Neural crest cell (in vitro differentiated cells): ENCODE measurements at places on chromosomes 7 and 10. TPM values are rescaled to one million over a fixed set of nuclear protein-coding genes. Genes with fewer than 3 reads are reported as not detected.

- H3K4me3 ChIP-seq, result peak overlapping the region; percentile 95
- peaks cover 5% of the 10 kb centered on the region for H3K27me3 ChIP-seq
- H3K27ac ChIP-seq, result peak overlapping the region; percentile 82
- DNase-seq, result no peak
- H3K36me3 ChIP-seq, result peaks cover under 1% of the 10 kb centered on the region
- peaks cover 70% of the 10 kb centered on the region for H3K4me1 ChIP-seq
These were observed 1.7 kb downstream of the SH3PXD2A start for GRCh38 chr10:103853428-103854264.

The HOXA7 gene
- total RNA-seq, result 7.1 and 8.8 TPM in 2 replicates

The CYP26C1 gene
- 0.30 and 0.37 TPM in 2 replicates for total RNA-seq

The FANK1 gene
- total RNA-seq, result 2.4 and 5.0 TPM in 2 replicates

DNA sequence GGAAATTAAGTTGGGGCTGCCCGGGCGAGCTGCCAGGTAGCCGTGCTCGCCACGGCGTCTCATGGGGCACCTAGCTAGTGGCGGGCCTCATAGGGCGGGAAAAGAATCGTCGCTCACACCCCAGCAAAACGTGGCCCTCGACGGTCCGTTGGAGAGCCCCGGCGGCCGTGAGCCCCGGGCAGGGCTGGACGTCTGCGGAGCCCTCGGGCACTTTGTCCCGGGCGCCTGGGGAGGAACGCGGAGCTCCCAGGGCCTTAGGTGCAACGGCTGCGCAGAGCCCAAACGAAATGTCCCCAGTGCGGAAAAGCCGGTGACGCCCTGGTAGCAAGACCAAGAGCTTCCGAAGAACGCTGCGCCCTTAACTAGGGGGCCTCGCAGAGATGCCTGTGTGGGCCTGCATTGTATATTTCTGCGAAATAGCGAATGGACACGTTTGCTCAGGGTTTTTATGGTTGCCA lies 866 bp upstream of the SFMBT2 start:
- peak overlapping the region; percentile 98 for H3K4me3 ChIP-seq
- peaks cover 95% of the 10 kb centered on the region for H3K27me3 ChIP-seq
- DNase-seq, result no peak
- H3K27ac ChIP-seq, result no peak overlapping the region
- peaks cover 41% of the 10 kb centered on the region for H3K4me1 ChIP-seq
- peaks cover 3% of the 10 kb centered on the region for H3K36me3 ChIP-seq

- no peaks in the 10 kb centered on the region for H3K27me3 ChIP-seq
- peaks cover 4% of the 10 kb centered on the region for H3K4me1 ChIP-seq
- DNase-seq, result no peak
- H3K36me3 ChIP-seq, result no peaks in the 10 kb centered on the region
- no peak overlapping the region for H3K27ac ChIP-seq
These were observed 249.5 kb downstream of the LRRTM3 start for GRCh38 chr10:67175354-67175753.

- H3K27ac ChIP-seq, result no peak overlapping the region
- no peak overlapping the region for H3K4me3 ChIP-seq
- H3K27me3 ChIP-seq, result no peaks in the 10 kb centered on the region
- H3K4me1 ChIP-seq, result no peaks in the 10 kb centered on the region
- H3K36me3 ChIP-seq, result no peaks in the 10 kb centered on the region
These were observed 54.6 kb upstream of the NRG3 start for GRCh38 chr10:81820418-81820817.

The TLX1 gene
- total RNA-seq, result 0.16 and 0.33 TPM in 2 replicates

The ERLIN1 gene
- 35.8 and 36.6 TPM in 2 replicates for total RNA-seq

DNA sequence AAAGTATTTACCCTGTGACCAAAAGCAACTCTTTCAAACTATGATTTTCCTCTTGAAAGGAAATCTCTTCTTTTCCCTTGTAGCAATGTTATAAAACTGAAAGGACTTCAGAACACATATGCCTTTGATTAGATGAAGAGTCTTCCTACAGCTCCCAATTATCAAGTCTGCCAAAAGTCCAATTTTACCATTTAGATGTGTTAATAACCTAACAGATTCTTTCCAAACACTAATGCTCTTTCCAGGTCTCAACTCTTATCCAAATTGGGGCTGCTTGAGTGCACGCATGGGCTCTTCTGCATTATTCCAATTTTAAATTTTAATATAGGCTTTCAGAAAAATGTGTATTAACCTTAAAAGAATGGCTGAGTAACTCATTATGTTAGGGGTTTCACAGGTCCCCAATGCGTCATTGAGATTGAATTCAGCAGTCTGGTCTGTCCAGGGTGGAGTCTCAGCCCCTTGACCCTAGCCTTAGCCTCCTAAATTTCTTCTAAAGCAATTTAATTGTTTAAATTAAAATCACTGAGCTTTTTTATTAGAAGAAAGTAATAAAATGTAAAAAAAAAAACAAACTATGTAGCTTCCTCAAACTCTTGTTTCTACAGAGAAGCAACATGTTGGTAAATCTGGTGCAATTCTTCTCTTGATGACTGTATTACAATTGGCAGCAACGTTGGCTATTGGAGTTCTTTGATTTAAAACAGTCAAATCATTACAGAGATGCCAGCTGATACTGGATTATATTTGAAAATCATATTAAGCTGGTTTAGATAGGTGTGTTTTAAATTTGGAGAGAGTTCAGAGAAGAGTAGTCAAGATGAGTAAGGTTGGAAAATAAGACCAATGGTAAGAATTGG lies 170.4 kb downstream of the DKK1 start:
- H3K27ac ChIP-seq, result no peak overlapping the region
- H3K27me3 ChIP-seq, result peaks cover 3% of the 10 kb centered on the region
- no peaks in the 10 kb centered on the region for H3K4me1 ChIP-seq
- no peak overlapping the region for H3K4me3 ChIP-seq

- H3K27me3 ChIP-seq, result peaks cover 19% of the 10 kb centered on the region
- H3K4me1 ChIP-seq, result no peaks in the 10 kb centered on the region
- H3K4me3 ChIP-seq, result no peak overlapping the region
- H3K27ac ChIP-seq, result no peak overlapping the region
These were observed 28.6 kb upstream of the SLC16A12 start for GRCh38 chr10:89563861-89564478.

The FAM25C gene
- not detected in 2 replicates for total RNA-seq

GRCh38 chr7:137196648-137197047 lies 146.9 kb downstream of the PTN start:
- H3K36me3 ChIP-seq, result no peaks in the 10 kb centered on the region
- H3K27me3 ChIP-seq, result no peaks in the 10 kb centered on the region
- H3K4me3 ChIP-seq, result no peak overlapping the region
- no peaks in the 10 kb centered on the region for H3K4me1 ChIP-seq
- H3K27ac ChIP-seq, result peak overlapping the region; percentile 54

DNA sequence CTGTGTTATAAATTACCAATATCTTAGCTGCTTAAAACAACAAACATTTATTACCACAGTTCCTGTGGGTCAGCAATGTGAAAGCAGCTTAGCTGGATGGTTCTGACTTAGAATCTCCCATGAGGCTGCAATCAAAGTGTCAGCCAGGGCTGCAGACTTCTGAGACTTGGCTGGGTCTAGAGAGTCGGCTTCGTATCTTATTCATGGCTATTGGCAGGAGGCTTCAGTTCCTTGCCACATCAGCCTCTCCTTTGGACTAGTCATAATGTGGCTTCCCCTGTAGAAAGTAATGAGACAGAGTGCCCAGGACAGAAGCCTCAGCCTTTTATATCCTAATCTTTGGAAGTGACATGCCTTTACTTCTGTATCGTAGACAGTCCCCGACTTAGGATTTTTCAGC lies 27.3 kb downstream of the RALA start:
- no peak overlapping the region for H3K27ac ChIP-seq
- peaks cover 9% of the 10 kb centered on the region for H3K36me3 ChIP-seq
- no peaks in the 10 kb centered on the region for H3K4me1 ChIP-seq
- no peak for DNase-seq

- peaks cover 34% of the 10 kb centered on the region for H3K4me1 ChIP-seq
- H3K36me3 ChIP-seq, result peaks cover 5% of the 10 kb centered on the region
- no peak overlapping the region for H3K4me3 ChIP-seq
- H3K27me3 ChIP-seq, result no peaks in the 10 kb centered on the region
- DNase-seq, result no peak
These were observed 387.5 kb downstream of the RPS24 start for GRCh38 chr10:78420946-78421735.

DNA sequence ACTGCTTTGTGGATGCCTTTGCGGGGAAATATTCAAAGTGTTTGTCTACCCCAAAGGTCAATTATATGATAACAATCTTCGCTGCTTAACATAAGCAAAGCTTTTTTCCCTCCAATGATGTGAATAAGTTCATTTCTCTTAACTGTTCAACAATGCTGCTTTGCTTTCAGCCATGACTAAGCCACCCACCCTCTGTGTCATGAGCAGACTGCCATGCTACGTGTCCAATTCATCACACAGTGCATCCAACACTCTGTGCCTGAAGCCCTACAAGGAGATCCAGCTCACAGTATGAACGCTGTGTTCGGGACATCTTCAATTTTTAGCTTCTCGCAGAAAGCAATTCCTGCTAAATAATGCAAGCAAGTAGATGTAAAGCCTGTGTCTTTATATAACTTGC lies 5.7 kb upstream of the TAS2R40 start:
- DNase-seq, result no peak
- H3K36me3 ChIP-seq, result peaks cover 2% of the 10 kb centered on the region
- no peak overlapping the region for H3K27ac ChIP-seq
- no peaks in the 10 kb centered on the region for H3K4me1 ChIP-seq

The SPDYE2 gene
- total RNA-seq, result not detected in 2 replicates

The SPDYE1 gene
- total RNA-seq, result not detected in 2 replicates

DNA sequence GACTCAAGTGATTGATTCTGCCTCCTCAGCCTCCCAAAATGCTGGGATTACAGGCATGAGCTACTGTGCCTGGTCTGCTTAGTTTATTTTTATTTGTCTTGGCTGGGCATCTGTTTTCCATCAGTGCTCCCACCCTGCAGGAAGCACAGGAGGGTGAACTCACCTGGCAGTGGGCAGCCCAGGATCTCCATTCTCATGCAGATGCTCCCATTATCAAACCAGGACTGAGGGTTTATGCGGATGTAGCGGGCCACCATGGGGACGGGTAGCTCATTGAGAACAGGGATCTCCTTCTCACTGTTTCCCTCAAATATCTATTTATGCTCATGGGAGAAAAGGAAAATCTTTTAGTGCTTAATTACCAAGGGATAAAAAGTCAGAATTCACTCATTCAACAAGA lies 93.8 kb downstream of the CPXM2 start:
- H3K4me3 ChIP-seq, result no peak overlapping the region
- no peak for DNase-seq
- H3K27me3 ChIP-seq, result no peaks in the 10 kb centered on the region
- no peak overlapping the region for H3K27ac ChIP-seq

DNA sequence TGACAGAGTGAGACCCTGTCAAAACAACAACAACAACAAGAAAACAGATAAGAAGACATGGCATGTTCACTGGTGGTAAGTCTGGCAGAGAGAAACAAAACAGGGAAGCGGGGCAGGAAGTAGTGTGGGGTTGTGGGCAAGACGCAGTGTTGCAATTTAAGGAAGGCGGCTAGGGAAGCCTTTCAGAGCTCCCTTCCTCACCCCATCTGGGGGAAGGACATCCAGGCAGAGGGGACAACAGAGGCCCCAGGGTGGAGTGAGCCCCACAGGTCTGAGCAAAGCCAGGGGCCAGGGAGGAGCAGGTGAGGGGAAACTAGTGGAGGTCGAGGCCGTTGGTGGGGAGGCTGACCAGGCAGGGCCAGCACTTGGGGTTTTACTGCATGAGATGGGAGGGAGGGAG lies 16.8 kb downstream of the LAT2 start:
- no peak overlapping the region for H3K27ac ChIP-seq
- no peaks in the 10 kb centered on the region for H3K4me1 ChIP-seq
- peaks cover 13% of the 10 kb centered on the region for H3K36me3 ChIP-seq
- H3K27me3 ChIP-seq, result no peaks in the 10 kb centered on the region
- no peak for DNase-seq

DNA sequence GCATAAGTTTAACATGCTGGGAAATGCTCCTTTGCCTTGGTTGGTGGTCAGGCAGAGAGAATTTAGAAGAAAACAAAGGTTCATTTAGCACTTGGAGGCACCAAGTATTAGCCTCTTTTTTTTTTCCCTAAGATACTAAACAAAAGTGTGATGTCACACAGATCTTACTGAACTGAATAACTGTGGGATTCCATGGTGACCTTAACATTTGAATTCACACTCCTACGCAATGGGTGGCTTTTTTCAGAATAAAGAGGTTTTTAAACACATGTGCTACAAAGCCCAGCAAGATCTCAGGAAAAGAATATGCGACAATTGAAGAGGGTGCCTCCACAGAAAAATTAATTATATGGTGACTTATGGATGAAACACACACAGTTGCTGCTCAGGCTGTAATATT lies 133.4 kb upstream of the ABCB5 start:
- H3K27me3 ChIP-seq, result no peaks in the 10 kb centered on the region
- DNase-seq, result no peak
- H3K4me3 ChIP-seq, result no peak overlapping the region
- peak overlapping the region; percentile 45 for H3K27ac ChIP-seq
- H3K4me1 ChIP-seq, result peaks cover 28% of the 10 kb centered on the region
- peaks cover 7% of the 10 kb centered on the region for H3K36me3 ChIP-seq

The CDH23 gene
- total RNA-seq, result 2.0 and 2.6 TPM in 2 replicates

The SEMA3C gene
- 36.6 and 36.9 TPM in 2 replicates for total RNA-seq

GRCh38 chr10:43304079-43304686 lies 37.3 kb upstream of the RASGEF1A start:
- H3K36me3 ChIP-seq, result no peaks in the 10 kb centered on the region
- DNase-seq, result no peak
- H3K27ac ChIP-seq, result no peak overlapping the region
- peaks cover 16% of the 10 kb centered on the region for H3K4me1 ChIP-seq

DNA sequence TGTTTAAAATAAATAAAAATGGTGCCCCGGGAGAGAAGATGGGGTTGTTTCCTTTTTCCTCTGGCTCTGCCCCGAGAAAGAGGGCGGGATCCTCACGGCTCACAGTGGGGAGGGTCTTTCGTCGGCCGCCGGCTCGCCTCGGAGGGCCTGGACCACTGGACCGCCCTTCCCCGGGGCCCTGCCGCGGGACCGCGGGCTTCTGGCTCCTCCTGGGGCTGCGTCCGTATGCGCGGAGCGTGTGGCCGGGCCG lies 3.5 kb upstream of the IGF2BP3 start:
- peaks cover 11% of the 10 kb centered on the region for H3K27me3 ChIP-seq
- peaks cover 2% of the 10 kb centered on the region for H3K36me3 ChIP-seq
- peaks cover 48% of the 10 kb centered on the region for H3K4me1 ChIP-seq

DNA sequence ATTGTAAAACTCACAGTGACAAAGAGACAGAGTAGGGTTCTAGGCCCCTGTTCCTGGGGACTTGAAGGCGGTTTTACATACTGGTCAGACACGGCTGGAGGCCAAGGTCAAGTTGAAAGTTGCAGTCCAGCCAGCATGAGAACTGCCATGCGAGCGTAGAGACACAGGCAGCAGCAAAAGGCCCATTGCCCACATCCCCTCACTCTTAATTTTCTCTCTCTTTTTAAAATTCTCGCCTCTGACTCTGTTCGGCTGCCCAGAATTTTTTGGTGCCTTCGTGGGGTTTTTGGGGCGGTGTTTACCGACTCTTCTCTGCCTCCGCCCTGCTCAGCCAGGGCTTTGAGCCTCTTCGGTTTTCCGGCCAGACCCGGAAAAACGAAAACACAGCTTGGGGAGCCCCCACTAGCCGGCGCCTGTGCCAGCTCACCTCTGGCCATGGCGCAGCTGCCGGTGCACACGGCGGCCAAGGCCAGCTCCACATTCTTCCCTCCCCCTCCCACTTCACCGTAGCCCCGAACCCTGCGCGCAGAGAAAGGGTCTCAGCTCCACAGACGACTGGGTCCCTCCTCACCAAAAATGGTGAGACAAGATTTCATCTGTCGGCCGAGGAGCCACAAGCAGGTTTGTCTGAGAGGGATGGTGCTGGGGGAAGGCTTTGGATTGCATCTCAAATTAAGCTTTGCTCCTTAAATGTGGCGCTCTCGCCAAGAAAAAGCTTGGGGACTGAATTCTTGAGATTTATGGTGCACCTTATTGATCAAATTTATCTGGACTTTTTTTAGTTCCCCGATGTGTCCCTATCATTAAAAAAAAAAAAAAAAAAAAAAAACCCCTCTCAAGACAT lies 2.3 kb upstream of the HOXA13 start:
- H3K36me3 ChIP-seq, result peaks cover 4% of the 10 kb centered on the region
- DNase-seq, result no peak
- H3K27ac ChIP-seq, result no peak overlapping the region
- peak overlapping the region; percentile 52 for H3K4me3 ChIP-seq

The TRIP6 gene
- total RNA-seq, result 34.8 and 39.7 TPM in 2 replicates
